ENCODE measurements at places on chromosomes 12 and 14. TPM values are rescaled to one million over a fixed set of nuclear protein-coding genes. Genes with fewer than 3 reads are reported as not detected.
A peak's percentile ranks its signal among the peaks of the same experiment; 100 is the strongest.

NDUFA9 gene
- total RNA-seq = 29.0 TPM

MYF5 gene
- total RNA-seq = not detected

BICDL1 gene
- not detected for total RNA-seq

LRP1-AS gene
- not detected for total RNA-seq

CTSG gene
- not detected for total RNA-seq

SLC25A21 gene
- 0.29 TPM for total RNA-seq

DENND5B gene
- total RNA-seq = 18.8 TPM

TAS2R8 gene
- 0.36 TPM for total RNA-seq

GLTP gene
- 50.3 TPM for total RNA-seq

DNA sequence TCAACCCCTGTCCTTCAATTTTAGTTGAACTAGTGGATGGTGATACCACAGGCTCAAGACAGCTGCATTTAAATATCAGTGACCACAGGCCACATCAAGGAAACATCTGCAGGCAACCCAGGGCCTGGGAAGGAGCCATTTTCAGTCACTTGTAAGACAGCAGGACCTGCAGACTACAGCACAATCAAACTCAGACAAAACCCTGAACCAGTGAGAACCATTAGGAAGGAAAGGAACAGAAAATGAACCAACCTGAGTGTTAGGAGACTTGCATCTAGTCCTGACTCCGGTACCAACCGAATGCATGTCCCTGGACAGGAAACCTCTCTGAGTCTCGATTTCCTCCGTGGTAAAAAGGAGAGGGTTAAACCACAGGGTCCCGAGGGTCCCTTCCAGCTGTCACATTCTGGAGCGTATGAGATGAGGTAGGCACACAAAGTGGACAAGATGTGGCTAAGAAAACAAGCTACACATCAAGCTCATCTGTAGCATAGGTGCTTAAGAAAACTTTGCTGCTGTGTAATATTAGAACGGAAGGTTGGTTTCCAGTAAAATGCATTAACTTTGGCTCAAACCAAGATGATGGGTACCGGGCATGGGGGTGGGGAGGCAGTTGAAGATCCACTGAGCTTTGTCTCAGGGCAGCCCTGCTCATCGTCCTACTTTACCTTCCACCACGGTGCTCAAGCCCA lies 1.6 kb upstream of the CDKN1B start:
- DNase-seq = no peak

GRCh38 chr12:121279071-121279375 lies 17.5 kb downstream of the CAMKK2 start:
- no peak for DNase-seq

- DNase-seq = no peak
These were observed 6.9 kb upstream of the KRT6B start for GRCh38 chr12:52458861-52459260.

- DNase-seq = no peak
These were observed 196.9 kb upstream of the NOVA1 start for GRCh38 chr14:26794731-26795130.

DNA sequence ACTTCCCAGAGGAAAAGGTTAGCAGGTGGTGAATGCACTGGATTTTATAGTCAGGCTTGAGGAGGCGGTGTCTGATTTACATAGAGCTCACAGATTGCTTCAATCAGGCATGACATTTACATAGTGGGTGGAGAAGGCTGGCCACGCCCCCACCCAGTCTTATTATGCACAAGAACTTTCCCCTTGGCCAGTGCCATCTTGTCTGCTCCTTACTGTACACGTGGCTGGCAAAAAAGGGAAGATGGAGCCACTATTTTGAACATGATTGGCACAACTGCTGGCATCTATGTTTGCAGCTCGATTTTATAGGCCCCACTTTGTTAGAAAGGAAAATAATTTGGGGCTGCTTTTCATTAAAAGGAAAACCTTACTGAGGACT lies 10.9 kb upstream of the LGMN start:
- DNase-seq = no peak

DNA sequence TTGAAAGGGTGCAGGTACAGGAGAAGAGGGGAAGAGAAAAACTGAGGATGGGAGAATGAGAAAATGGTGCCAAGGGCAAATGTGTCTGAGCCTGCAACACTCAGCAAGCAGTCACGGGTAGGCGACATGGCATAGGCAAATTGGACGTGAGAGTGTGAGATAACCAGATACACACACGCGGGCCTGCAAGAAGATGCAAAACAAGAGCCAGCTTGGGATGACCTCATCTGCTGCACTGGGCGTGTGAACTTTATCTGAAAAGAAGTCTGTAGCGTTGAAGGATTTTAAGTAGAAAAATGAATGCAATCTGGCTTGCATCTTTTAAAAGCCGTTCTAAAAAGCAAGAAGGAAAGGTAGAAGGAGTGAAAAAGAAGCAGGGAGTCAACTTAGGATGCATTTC lies 160.4 kb downstream of the NTF3 start:
- no peak for DNase-seq

DNA sequence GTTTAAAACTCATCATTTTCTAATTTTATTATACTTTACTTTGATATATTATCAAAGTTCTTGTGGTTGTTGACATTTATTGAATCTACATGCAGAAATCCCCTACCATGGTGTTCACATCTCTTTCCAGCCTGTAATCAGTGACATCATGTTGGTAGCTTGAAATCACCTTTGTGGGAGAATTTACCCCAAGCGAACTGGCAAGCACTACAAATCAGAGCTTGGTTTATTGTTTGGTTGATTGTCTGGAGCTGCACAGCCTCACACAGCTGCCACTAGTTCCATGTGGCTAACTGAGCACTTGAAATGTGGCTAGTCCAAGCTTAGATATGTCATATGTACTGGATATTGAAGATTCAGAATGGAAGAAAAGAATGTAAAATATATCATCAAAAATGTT lies 15.4 kb upstream of the KRT5 start:
- no peak for DNase-seq

DNA sequence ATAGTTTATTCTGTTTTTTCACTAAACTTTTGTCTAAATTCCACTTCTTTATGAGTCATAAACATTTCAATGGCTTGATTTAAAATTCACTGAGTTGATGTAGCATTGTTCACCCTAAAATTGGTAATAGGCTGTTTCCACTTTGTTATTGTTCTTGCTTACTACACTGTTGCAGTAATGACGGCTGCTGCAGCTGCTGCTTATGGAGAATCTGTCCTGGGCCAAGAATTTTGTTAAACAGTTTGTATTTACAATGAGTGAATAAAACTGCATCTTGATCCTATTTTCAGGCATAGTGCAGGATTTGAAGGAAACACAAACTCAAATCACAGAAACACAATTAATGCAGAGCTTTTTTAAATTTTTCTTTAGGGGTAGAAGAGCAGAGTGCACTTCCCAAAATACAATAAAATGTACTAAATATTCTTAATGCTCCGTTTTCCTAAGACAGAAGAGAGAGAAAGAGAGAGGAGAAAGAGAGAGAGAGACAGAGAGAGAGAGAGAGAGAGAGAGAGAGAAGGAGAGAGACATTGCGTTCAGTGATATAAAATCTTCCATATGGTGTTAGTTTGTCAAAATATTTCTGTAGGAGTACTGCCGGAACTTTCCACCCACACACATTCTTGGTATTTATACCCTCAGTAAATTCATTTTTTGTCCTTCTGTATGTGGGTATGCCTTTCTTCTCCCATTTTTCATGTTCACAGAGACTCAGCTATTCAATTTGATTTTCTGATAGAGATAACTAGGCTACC lies 266.4 kb downstream of the LRFN5 start:
- DNase-seq = no peak

- DNase-seq = no peak
These were observed 29.9 kb downstream of the PLEKHG7 start for GRCh38 chr12:92732716-92733115.

DNA sequence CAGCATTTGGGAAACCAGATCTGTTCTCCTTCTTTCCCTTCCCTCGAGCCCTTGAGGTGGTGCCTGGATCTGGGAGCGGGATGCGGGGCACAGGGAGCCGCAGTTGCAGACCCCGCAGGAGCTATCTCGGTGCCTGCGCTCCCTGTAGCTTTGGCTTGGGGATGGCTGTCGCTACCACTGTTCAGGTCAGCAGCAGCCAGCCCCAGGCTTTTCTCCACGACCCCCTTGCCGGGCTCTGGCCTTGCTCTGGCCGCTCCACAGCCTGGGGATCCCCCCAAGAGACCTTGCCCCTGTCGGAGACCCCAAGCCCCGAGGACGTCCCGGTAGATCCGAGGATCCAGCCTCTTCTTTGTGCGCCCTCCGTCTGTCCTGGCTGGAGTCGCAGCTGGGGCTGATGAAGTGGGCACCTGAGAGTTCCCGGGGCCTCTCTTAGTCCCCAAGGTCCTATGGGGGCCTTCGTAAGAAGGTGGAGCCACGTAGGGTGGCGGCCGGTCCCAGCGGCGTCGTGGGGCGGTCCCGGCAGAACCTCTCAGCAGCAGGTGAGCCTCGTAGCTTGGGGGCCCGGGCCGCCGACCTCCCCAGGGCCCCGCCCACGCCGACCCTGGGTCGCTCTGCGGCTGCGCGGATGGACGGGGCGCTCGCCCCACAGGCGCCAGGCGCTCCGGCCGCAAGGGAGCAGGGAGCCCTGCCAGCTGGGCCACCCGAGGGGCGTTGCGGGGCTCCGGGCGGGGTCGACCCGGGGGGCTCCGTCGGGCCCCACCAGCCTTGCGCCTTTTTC lies 1.3 kb downstream of the DDN start:
- peak; percentile 93 for DNase-seq

DNA sequence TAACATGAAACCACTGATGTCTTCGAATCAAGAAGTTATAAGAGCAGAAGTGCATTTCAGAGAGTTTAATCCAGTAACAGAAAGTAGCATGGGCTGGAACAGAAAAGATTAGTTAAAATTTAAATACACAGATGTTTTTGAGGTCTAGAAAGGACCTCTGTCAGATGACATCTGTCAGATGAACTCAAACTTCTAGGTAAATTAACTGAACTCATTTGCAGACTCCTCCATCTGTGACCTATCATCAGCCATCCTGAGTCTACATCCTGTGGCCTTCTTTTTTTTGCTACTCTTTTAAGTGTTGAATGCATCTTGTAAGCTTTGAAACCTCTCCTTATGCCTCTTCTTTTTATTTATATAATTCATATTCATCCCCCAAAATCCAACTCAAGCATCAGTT lies 53.3 kb downstream of the C2CD5 start:
- no peak for DNase-seq
